ENCODE measurements at places on chromosomes 7 and 10.

DNA sequence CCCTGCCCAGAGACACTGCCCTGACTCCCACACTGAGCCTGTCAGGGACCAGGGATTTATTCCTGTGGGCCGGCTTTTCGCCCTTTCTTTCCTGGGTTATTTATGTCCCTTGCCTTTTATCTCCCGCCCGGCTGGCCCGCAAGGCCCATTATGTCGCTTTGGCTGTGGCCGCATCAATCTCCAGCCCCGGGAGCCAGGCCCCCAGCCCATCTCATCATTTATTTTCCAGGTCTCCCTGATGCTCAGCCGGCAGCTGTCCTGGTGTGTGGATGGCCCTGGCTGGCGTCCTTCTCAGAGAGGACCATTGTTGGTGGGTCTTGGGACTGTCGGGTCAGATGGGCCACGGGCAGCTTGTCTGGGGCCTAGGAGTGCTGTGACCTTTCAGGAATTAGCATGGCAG is 82.3 kb downstream of the FAM241B start:
- no peak for DNase-seq

- DNase-seq = no peak
Measured at GRCh38 chr7:1993031-1993695, 239.6 kb downstream of the MAD1L1 start.

- no peak for DNase-seq
Measured at GRCh38 chr10:128817636-128818035, 649.4 kb upstream of the MGMT start.

DNA sequence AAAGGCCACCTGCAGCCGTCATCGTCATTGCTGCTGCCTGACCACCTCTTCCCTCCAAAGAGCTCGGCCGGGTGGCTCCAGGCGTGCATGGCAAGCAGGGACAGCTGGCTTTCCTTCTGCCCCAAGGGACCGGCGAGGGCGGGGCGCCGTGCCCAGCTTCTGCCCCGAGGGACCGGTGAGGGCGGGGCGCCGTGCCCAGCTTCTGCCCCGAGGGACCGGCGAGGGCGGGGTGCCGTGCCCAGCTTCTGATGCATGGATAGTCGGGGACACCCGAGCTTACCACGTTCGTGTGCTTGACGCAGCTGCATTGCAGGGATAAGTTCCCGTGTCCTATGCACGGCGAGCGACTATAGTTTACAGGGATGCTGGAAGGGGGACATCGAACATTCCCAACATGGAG is 27.0 kb downstream of the CFAP46 start:
- no peak for DNase-seq

DNA sequence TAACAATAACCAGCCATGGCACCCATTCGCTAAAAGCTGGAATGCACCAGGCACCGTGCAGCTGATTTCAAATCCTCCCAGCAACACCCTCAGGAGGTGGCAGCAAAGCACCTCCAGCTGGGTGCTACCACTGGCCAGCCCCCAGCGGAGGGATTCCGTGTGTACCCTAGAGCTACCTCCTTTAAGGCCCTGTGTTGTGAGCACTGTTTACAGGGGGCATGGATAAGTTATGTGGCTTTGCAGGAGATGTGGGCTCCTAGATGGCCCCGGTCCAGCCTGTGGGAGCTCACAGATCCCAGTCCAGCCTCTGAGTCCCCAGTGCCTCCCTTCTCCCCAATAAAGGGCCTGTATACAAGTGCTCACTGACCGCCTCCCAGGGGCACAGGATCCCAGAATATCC is 27.1 kb downstream of the TNRC18 start:
- DNase-seq = no peak

- DNase-seq = peak; percentile 75
Measured at GRCh38 chr7:43906331-43907010, at the start of gene URGCP. URGCP (minus strand) TSS chr7:43906596; CDS start chr7:43906575, 21 bp downstream.

- DNase-seq = no peak
Measured at GRCh38 chr10:128070161-128070560, 56.1 kb downstream of the MKI67 start.

- DNase-seq = no peak
Measured at GRCh38 chr10:120400601-120401000, 56.4 kb upstream of the PLPP4 start.

GRCh38 chr10:5364374-5364773 is 392 bp upstream of the UCN3 start:
- no peak for DNase-seq

DNA sequence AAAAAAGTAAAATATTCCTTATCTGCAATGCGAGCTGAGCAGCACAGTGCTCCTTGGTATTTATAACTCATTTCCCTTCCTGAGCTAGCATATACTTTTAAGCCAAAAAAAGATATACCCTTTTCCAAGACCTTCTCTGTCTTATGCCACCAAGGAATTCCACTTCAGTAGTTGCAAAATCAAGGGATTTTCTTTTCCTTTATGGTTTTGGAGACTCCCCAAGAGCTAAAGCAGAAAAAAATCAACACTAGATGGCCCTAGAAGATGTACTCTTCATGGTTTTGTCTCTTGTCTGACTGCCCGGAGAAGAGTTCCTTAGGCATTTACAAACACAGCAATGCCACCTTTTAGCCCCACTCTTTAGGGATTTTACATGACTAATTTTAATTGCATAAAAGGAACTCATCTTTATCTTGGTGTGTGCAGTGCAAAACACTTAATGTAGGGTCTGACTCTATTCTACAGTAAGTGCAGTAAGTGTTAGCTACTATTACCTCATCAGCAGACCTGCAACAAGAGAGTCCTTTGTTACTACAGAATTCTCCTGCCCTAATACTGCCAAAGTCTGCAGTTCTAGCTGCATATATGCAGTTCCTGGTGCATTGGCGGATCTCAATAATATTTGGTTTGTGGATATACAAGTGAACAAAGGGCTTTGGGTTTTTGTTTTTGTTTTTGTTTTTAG is 443.3 kb downstream of the GFRA1 start:
- no peak for DNase-seq

GRCh38 chr7:133109816-133110215 is 27.9 kb upstream of the CHCHD3 start:
- no peak for DNase-seq

DNA sequence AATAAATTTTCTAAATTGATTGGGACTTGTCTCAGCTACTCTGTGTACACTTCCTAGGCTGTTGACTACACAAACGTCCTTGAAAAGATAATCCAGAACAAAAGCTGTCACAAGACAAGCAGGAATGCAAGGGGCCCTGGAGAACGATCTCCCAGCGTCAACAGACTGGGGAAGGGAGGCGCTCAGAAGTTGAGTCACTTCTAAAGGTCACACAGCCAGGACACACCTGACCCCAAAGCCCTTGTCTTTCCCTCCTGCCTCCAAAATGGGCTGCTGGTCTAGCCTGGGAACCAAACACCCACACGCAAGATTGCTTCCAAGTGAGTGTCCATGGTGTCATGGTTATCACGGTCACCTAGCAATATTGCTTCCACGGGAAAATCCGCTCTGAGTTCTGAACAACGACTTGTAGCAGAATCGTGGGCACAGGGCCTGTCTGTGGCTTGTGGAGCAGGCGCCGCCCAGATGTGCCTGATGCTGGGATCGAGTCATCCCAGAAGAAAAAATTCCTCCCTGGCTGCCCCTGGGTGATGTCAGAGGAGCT is 49.8 kb downstream of the SPOCK2 start:
- no peak for DNase-seq

- no peak for DNase-seq
Measured at GRCh38 chr10:90695915-90696676, 161.7 kb downstream of the HTR7 start.

DNA sequence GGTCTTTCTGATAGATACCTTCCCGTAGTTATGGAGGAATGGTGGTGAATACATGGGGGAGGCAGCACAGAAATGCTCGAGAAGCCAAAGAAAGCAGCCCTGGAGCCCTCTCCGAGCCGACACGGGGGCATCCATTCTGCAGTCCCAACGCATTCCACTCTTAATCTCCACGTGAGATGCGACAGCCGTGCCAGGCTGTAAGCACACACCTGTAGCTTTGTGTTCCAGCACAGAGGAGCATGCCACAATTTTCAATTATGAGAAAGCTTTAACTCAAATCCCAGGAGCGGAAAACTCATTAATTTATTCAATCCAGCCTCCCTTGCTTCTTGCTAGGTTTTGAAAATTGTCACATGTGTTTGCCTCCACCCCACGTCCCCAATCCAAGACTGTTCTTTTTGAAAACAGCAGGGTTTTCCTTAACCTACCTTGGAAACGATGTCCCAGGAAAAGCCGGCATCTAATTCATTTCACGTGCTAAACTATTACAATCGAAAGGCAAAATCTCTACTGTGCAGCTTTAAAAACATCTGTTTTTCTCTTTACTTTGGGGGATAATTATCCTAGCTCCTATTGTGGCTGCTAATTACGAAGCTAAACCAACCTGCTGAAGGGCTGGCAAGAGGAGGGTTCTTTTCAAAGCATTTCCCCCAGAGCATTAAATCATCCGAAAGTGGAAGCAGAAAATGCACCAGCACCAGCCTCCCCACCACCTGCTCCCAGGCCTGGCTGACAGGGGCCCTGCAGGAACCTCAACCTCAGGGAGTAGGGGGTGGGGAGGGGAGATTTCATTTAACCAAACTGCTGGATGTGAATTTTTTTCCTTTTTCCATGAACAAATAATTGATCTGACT is 56.0 kb upstream of the CHST15 start:
- DNase-seq = no peak

DNA sequence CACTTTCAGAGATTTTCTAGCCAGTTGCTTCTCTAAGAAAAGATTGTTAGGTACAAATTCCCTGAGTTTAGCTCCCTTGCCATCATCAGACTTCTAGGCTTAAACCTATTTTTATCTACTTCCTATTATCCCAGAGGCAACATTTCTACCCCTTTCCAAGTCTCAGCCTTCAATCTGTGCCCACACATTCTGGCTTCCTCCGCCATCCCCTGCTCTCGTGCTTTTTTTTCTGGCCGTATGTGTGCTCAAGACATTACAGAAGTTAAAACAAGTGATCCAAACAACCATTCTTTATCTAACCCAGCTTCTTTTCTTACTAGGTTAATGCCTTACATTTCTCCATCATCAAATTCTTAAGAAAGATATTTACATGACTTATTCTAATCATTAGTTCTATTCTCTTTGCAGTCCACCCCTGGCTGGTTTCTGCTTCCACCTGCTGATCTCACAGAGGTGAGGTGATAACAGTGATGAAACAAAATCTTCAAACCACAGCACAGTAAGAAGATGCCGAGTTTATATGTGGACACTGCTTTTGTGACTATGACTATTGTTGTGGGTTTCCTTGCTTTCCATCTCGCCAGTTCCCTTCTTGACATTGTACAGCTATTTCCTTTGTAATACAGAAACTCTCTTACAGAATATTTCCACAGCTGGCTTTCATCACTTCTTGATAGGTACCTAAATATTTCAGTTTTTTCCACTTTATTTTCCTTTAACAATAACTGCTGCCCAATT is 18.3 kb upstream of the CDK6 start:
- DNase-seq = no peak

GRCh38 chr10:73644767-73645166 is 3.5 kb upstream of the MYOZ1 start:
- DNase-seq = no peak

GRCh38 chr7:158863611-158864506 is 7.5 kb downstream of the DYNC2I1 start:
- peak; percentile 81 for DNase-seq

DNA sequence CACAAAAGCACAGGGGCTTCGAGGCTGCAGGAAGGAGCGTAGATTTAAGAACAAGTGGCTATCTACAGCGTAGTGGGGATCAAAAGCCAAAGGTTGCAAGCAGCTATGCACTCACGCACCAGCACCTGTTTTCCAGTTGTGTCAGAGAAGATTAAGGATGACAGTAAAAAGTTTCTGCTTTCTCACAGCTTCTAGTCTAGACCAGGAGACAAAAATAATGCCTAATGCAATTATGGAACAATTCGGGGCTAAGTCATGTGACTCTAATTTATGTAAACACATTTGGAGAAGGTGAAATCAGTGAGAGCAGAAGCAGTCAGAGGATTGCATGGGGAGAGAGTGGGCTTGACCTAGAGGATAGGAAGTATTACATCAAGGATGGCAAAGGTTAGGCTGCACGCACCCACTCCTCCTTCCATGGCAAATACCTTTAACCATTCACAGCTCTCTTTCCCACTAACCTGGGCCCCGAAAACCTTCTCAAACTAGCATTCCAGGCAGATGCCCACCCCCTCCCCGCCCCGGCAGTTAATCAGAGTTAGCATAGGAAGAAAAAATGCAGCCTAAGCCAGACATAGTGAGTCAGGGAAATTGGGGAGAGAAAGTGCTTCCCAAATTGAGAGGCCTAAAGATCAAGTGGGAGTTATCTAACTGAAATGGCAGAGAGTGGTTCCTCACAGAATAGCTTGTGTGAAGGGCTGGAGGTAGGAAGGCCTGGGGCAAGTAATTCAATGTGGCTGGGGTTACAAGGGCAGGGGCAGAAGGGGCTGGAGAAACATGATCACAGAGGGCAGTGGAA is 48.2 kb upstream of the GPAM start:
- no peak for DNase-seq

All from mucosa of descending colon (tissue), 3 donors.